ENCODE measurements at places on chromosomes 12 and 14. TPM values are rescaled to one million over a fixed set of nuclear protein-coding genes. Genes with fewer than 3 reads are reported as not detected.

The CLEC4C gene
- total RNA-seq, result 0.39 TPM

GRCh38 chr12:52395761-52396434 lies 10.2 kb downstream of the KRT82 start:
- DNase-seq, result no peak
- no peak overlapping the region for H3K4me3 ChIP-seq
- no peaks in the 10 kb centered on the region for H3K36me3 ChIP-seq
- H3K27me3 ChIP-seq, result no peaks in the 10 kb centered on the region

DNA sequence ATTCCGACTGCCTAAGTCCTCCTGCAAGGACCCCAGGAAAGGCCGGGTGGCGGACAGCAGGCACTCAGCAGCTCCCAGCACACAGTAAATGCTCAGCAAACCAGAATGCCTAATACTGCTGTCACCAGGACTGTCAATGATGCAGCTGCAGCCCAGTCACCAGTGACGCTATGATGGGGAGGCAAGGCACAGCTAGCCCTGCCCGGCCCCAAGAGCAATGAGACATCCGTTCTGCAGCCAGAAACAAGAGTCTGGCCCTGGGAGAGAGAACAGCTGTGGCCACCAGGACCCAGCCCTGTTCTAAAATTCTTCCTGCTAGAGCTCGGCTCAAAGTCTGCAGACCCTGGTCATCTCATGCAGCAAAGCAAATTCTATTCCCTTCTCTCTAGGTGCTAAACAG lies 69.8 kb downstream of the NCOR2 start:
- no peak overlapping the region for H3K27ac ChIP-seq
- H3K4me3 ChIP-seq, result no peak overlapping the region
- DNase-seq, result no peak
- peaks cover 6% of the 10 kb centered on the region for H3K36me3 ChIP-seq
- no peaks in the 10 kb centered on the region for H3K27me3 ChIP-seq

The GALNT9 gene
- total RNA-seq, result 0.71 TPM

DNA sequence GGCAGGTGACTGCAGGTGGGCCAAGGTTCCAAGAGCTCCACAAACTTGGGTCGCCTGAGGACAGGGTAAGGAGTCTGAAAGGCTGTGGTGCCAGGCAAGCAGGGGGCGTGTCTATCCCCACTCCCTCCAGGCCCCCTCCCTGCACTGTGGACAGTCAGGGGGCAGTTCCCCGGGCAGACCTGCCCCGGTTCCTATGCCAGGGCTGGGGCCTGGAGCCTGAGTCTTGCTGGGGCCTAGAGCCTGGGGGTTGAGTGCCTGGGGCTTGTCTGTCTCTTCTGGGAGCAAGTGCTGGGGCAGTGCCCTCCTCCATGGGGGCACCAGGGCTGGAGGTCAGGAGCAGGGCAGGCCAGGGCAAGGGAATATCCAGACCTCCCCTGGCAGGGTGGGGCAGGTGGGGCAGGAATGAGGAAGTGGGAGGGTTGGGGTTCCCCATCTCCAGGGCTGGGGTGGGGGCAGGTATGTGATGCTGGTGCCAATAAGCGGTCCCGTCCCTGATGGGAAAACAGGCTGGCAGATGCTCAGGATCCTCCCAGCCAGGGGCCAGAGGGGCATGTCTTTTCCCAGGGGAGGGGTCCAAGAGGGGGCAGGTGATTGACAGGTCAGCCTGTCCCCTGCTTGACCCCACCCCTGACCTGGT lies 11.9 kb upstream of the TNFAIP2 start:
- H3K27me3 ChIP-seq, result no peaks in the 10 kb centered on the region
- H3K36me3 ChIP-seq, result no peaks in the 10 kb centered on the region
- H3K27ac ChIP-seq, result no peak overlapping the region
- peaks cover 18% of the 10 kb centered on the region for H3K4me1 ChIP-seq

- peak overlapping the region; percentile 67 for H3K27ac ChIP-seq
- peak overlapping the region; percentile 92 for H3K4me3 ChIP-seq
- DNase-seq, result no peak
- no peaks in the 10 kb centered on the region for H3K27me3 ChIP-seq
Observed at GRCh38 chr12:56315249-56315621, 553 bp downstream of the CNPY2 start.

DNA sequence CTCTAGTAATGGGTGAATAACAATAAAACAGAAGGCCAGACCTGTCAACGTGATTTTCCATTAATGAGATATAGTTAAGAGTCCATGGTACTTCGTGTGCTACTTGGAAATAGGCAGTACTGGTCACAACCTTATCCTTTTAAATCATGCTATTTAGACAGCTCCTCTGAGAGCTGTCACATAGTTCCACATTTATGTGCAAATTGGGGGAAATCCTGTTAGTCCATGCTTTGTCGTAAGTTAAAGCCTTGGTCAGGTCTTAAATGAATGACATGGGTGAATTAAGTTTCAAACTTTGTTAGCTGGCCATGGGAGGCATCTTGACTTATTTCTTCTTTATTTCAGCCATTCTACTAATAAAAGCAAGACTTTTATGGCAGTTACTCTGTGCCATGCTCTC lies 11.9 kb upstream of the BHLHE41 start:
- no peak overlapping the region for H3K27ac ChIP-seq
- no peaks in the 10 kb centered on the region for H3K27me3 ChIP-seq
- no peak overlapping the region for H3K4me3 ChIP-seq
- no peak for DNase-seq
- peaks cover 9% of the 10 kb centered on the region for H3K4me1 ChIP-seq

DNA sequence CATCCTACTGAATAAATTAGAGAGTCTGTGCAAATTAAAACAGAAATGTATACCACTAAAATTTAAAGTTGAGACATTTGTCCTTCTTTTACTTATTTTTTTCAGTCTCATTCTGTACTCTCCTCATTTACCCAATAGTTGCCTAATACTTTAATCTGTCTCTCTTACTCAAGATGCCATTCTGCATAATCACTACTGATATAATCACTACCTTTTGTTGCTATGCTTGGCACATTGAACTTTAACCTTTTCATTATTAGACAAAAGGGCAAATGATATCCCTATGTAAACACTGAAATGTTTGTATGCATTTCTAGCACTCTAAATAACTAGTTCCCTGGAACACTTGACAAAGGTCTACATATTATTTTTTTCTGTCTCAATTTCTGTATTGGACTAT lies 1108.3 kb upstream of the FLRT2 start:
- no peak overlapping the region for H3K27ac ChIP-seq
- no peaks in the 10 kb centered on the region for H3K27me3 ChIP-seq
- no peak overlapping the region for H3K4me3 ChIP-seq
- H3K36me3 ChIP-seq, result no peaks in the 10 kb centered on the region
- no peaks in the 10 kb centered on the region for H3K4me1 ChIP-seq

DNA sequence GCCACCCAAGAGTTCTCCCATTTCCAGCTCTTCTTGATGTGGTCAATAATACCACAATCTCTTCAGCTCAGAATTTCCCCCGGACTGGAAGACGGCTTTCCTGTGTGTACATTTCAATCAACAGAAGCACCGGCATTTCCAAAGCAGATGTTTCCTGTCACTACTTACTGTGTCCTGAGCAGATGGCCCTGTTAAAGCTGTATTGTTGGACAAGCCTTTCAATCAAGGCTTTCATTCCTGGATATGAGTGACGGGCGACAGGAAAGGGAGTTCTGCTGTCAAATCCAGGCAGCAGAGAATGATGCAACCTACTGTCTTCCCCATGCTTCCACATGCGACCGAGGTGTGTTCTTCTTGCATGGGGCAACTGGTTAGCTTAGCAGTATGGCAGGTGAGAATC lies 76.4 kb upstream of the CCDC60 start:
- no peak overlapping the region for H3K27ac ChIP-seq
- DNase-seq, result no peak
- no peaks in the 10 kb centered on the region for H3K36me3 ChIP-seq
- H3K4me3 ChIP-seq, result no peak overlapping the region
- no peaks in the 10 kb centered on the region for H3K4me1 ChIP-seq

- H3K27ac ChIP-seq, result no peak overlapping the region
- H3K4me1 ChIP-seq, result no peaks in the 10 kb centered on the region
- no peaks in the 10 kb centered on the region for H3K27me3 ChIP-seq
- no peak for DNase-seq
Observed at GRCh38 chr14:60974090-60974651, 6.7 kb downstream of the TRMT5 start.

DNA sequence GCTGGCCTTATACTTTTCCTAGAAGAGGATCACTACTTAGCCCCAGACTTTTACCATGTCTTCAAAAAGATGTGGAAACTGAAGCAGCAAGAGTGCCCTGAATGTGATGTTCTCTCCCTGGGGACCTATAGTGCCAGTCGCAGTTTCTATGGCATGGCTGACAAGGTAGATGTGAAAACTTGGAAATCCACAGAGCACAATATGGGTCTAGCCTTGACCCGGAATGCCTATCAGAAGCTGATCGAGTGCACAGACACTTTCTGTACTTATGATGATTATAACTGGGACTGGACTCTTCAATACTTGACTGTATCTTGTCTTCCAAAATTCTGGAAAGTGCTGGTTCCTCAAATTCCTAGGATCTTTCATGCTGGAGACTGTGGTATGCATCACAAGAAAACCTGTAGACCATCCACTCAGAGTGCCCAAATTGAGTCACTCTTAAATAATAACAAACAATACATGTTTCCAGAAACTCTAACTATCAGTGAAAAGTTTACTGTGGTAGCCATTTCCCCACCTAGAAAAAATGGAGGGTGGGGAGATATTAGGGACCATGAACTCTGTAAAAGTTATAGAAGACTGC lies 1.5 kb downstream of the MGAT2 start:
- peak; percentile 14 for DNase-seq
- no peak overlapping the region for H3K27ac ChIP-seq
- H3K4me1 ChIP-seq, result peaks cover 31% of the 10 kb centered on the region
- H3K36me3 ChIP-seq, result peaks cover 21% of the 10 kb centered on the region
- peak overlapping the region; percentile 90 for H3K4me3 ChIP-seq

GRCh38 chr12:9039397-9039977 lies 50.1 kb downstream of the KLRG1 start:
- H3K36me3 ChIP-seq, result no peaks in the 10 kb centered on the region
- DNase-seq, result peak; percentile 57
- no peak overlapping the region for H3K4me3 ChIP-seq
- H3K27ac ChIP-seq, result no peak overlapping the region
- no peaks in the 10 kb centered on the region for H3K4me1 ChIP-seq

The RABGGTA gene
- 57.9 TPM for total RNA-seq

GRCh38 chr14:84477996-84478395 lies 1051.9 kb upstream of the FLRT2 start:
- no peaks in the 10 kb centered on the region for H3K36me3 ChIP-seq
- no peak overlapping the region for H3K4me3 ChIP-seq
- no peak for DNase-seq
- H3K4me1 ChIP-seq, result no peaks in the 10 kb centered on the region

The CLEC1A gene
- total RNA-seq, result not detected

DNA sequence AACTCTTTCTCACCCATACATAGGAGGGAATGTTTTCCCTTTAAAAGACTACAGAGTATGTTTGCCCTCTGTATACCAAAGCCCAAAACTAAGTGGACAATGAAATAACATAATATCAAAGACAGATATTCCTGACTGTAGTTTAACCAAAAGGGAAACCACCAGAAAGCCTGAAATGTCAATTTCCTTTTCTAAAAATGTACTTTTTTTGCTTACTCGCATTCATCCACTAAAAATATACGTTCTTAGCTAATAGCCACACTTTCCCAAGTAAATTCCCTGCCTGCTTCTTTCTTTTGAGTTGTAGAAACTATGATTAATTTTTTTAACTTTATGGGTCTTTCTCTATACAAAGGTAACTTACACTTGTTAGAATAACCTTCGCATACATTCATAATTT lies 280.2 kb downstream of the PDZRN4 start:
- no peaks in the 10 kb centered on the region for H3K36me3 ChIP-seq
- no peak for DNase-seq
- no peak overlapping the region for H3K4me3 ChIP-seq

The CAPS2 gene
- 8.4 TPM for total RNA-seq

GRCh38 chr12:1474574-1475153 lies 119.7 kb downstream of the FBXL14 start:
- H3K4me3 ChIP-seq, result no peak overlapping the region
- no peak for DNase-seq
- H3K4me1 ChIP-seq, result peaks cover 7% of the 10 kb centered on the region
- no peaks in the 10 kb centered on the region for H3K27me3 ChIP-seq

The SLC17A8 gene
- not detected for total RNA-seq

Measured in B cell (primary cell).